ENCODE measurements at places on chromosomes 12 and 14. TPM values are rescaled to one million over a fixed set of nuclear protein-coding genes. Genes with fewer than 3 reads are reported as not detected.

The TMPRSS12 gene
- not detected for total RNA-seq

DNA sequence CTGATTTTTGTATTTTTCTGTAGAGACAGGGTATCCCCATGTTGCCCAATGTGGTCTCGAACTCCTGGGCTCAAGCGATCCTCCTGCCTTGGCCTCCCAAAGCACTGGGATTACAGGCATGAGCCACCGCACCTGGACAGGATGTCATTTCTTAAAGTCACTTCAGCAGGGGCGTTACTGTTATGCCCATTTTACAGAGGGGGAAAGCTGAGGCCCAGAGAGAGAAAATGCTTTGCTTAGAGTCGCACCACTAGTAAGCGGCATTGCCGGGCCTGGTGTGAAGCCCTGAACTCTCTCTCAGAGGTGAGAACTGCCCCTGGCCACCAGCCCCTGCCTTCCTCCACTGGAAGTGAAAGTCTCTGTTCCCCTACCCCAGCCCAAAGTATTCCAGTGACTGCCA lies 207.0 kb downstream of the PHETA1 start:
- DNase-seq: no peak

DNA sequence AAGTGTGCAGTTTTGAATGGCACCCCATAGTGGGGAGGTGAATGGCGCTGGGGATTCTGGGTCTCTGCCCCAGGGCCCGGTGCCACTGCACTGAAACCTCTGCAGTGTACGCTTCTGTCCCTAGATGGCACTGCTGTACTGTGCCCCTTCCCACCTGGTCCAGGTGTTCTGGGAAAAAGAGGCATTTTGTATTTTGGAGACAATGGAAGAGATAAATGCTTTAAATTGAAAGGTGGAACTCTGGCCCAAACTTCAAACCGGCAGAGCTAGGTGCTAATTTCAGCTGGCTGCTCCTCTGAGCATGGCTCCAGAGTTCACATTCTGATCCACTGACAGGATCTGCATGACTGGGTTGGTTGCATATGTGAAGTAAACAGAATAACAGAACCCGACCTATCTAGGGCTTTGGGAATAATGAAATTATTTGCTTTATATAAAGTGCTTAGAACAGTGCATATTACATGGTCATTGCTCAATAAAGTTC lies 52.2 kb downstream of the KRT80 start:
- no peak for DNase-seq

DNA sequence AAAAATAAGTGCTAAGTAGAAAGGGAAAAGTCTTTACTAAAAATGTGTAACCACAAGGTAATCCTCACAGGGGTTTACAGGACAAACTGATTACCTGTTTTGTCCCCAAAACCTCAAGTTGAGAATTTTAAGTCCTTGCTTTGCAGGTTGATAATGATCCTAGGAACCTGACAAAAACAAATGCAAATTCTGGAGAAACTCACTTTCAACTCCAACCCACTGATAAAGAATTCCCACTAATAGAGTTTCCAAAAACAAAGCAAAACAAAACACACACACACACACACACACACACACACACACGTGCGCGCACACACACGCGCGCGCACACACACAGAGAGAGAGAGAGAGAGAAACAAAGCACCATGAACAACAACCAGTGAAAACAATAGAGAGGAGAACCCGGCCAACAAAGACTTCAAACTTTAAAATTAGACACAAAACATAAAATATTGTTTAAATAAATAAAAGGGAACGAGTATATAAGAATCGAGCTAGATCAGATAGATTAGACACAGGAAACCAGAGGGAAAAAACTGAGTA lies 187.0 kb upstream of the FOXN3 start:
- DNase-seq: no peak

The NPFF gene
- not detected for total RNA-seq

DNA sequence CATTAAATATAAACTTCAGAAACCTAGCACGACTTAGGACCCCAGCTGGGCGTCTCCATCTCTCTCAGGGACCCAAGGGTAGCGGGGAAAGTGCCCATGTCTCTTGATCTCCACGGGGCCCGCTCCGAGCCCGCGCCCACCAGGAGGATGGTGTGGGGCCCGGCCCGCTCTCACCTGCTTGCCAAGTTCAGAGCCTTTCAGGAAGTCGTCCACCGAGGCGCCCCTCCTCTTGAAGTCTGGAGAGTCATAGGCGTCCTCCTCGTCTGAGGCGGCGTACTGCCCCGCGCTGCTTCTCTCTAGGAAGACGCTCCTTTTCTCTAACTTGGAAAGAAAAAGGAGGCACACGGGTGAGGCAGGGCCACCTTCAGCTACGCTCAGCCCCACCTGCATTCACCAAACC lies 96.9 kb downstream of the PIWIL1 start:
- no peak for DNase-seq
